ENCODE measurements at places on chromosomes 1 and 21.

DNA sequence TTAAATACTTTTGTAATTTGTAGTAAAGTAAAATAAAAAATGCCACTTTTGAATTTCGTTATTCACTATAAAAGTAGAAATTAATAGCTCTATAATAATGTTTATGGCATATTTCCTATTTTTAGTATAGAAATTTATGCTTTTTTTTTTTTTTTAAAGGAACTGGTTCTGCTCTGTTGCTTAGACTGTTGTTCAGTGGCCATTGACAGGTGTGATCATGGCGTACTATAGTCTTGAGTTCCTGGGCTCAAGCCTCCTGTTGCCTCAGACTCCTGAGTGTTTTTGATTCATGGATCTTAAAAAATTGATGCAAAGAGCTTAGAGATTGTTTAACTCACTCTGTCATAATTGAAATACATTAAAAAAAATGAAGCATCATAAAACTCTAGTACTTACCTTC is 53.6 kb downstream of the RPS6KC1 start:
- no peak for DNase-seq

DNA sequence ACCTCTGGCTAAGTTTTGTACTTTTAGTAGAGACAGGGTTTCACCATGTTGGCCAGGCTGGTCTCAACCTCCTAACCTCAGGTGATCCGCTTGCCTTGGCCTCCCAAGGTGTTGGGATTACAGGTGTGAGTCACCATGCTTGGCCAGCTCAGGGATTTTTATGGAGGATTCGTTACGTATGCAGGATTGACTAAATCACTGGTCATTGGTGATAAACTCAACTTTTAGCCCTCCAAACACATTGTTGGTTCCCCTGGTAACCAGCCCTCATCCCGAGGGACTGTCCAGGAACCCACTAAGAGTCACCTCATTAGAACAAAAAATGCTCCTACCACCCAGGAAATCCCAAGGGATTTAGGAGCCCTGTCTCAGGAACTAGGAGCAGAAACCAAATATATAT is 40.4 kb downstream of the ST3GAL3 start:
- DNase-seq: no peak

- DNase-seq: no peak
These were observed 191.9 kb downstream of the RERE start for GRCh38 chr1:8625491-8625890.

GRCh38 chr21:45283035-45283610 is 4.6 kb downstream of the POFUT2 start:
- DNase-seq: no peak

GRCh38 chr1:33348676-33349080 is 27.8 kb upstream of the A3GALT2 start:
- no peak for DNase-seq

DNA sequence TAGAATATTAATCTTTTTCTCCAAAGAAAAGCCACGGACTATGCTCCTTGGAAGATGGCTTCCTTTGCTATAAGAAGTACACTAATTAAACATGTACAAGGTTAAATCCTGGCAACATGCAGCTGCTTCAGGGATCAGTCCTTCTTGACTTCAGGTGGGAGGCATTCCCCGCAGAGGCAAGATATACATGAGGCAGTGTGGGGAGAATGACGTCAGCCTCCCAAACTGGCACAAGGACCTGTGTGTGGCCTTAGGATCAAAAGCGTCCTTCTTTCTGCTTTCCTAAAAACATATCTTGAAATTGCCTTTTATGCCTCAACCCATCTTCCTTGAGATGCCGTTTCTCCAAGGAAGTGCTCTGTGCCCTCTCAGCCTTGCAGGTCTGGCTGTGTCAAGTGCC is 90.3 kb downstream of the WLS start:
- no peak for DNase-seq

GRCh38 chr1:39167632-39168209 is 36.8 kb upstream of the MACF1 start:
- no peak for DNase-seq

DNA sequence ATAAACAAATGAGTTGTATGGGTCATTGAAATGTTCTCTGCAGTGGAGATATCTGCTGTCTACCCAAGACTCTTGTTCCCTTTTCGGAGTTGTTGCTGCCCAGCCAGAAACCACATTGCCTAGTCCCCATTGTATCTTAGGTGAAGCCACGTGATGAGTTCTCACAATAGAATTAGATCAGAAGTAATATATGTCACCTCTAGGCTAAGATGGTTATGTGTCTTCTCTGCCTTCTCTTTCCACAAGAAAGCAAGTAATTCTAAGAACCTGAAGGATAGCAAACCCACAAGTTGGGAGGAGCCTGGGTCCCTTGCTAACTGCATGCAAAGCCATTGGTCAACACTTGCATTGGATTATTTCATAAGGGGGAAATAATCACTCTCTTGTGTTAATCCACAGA is 76.6 kb downstream of the ADCY10 start:
- DNase-seq: no peak

Measured in H7 (cell line).